ENCODE measurements at places on chromosomes 6 and 20.

GRCh38 chr20:64099880-64100565 lies 7.3 kb downstream of the NPBWR2 start:
- DNase-seq = peak; percentile 96

- no peak for DNase-seq
Measured at GRCh38 chr6:54264581-54265272, 43.5 kb upstream of the TINAG start.

DNA sequence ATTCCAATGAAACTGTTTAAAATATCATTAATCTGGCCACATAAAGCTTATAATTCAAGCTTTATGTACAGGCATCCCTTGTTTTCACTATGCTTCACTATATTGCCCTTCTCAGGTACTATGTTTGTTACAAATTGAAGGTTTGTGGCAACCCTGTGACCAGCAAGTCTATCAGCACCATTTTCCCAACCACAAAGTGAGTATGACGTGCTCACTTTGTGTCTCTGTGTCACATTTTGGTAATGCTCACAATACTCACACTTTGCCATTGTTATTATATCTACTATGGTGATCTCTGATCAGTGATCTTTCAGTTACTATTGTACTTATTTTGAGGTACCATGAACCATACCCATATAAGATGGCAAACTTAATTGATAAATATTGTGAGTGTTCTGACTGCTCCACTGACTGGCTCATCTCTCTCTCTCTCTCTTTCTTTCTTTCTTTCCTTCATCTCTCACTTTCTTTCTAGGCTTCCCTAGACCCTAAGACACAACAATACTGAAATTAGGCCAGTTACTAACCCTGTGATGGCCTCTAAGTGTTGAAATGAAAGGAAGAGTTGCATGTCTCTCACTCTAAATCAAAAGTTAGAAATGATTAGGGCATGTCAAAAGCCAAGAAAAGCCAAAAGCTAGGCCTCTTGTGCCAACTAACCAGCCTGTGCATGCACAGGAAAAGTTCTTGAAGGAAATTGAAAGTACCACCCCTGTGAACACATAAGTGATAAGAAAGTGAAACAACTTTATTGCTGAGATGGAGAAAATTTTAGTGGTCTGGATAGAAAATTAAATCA lies 227.9 kb downstream of the BCAS1 start:
- DNase-seq = no peak

- no peak for DNase-seq
Measured at GRCh38 chr6:134249759-134250602, 67.9 kb downstream of the SGK1 start.

- no peak for DNase-seq
Measured at GRCh38 chr20:7459083-7459482, 481.2 kb downstream of the HAO1 start.

DNA sequence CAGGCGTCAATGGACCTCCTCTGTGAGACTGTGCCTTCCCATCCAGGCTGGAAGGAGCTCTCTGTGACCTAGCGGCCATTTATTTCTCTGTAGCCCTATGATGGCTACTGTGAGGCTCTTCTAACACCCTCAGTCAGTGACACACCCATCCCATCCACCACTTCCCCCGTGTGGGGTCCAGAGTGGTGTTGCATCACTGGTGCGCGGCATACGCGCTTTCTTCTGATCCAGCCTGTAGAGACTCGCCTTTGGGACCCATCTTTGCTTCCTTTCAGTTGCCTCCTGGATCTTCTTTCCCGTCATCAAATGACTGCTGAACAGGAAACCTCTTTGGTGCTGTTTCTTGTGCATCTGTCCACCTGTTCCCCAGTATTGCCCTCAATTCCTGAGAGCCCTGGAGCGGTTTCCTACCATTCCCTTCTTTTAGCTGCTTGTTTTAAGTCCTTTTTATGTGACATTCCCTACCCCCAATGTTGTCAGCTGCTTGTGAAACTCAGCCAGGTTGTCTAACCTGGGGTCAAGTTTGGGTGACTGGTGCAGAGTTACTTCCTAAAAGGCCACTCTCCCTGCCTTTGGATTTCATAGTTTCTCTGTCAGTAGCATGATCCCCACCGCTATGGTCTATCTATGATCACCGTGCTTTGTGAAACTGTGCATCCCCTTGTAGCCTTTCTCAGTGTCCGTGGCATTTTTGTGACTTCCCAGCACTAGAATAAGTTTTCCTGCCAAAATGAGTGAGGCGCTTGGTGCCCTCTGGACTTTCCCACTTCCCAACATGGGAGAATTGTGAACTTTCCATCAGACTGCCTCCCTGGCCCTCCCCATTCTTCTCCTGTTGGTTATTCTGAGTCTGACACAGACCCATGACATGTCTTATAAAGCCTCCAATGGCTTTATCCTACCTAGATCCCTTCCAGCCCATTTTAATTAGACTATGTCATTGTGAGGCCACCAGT lies 5.7 kb downstream of the PRR3 start:
- no peak for DNase-seq

- DNase-seq = no peak
Measured at GRCh38 chr20:62427172-62428001, at the start of gene RBBP8NL. RBBP8NL (minus strand) TSS chr20:62427539; CDS start chr20:62419647, 7,892 bp downstream.

GRCh38 chr6:144939921-144940320 lies 654.8 kb downstream of the UTRN start:
- no peak for DNase-seq

DNA sequence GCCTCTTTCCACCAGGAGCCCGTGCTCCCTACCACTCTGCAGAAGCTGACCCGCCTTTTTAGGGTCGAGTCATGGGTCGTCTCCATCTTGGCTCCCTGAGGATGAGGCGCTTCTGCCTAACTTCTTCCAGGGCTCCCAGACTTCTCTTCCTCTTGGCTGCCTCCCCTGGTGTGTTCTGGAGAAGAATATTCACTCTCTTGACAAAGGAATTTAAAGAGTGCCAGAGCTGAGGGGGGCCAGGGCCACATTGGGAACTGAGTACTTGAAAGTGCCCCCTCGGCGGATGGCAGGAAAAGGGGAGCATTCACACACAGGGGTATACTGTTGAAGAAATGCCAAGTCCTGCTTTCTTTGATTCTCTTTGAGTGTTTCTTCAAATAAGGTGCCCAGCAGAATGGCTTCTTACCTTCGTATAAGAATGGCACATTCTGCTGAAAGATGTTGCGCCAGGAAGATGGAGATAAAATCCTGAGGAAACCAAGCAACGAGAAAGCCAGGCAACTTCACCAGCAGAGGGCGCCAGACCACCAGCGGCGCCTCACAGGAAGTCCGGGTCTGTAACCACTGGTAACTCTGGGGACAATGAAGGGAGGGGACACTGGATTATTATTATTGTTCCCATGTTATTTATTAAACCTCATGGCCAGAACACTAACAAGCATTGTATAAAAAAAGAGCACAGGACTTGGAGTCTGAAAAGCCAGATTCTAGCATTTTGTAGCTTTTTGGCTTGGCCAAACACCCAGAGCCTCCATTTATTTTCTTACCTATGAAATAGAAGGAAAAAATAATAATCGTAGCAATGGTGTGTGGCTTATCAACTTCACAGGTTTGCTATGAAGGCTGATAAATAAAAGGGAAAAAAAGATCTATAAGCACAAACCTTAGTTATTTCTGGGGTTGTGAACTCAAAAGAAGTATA lies 176.7 kb downstream of the HACE1 start:
- DNase-seq = peak; percentile 19

DNA sequence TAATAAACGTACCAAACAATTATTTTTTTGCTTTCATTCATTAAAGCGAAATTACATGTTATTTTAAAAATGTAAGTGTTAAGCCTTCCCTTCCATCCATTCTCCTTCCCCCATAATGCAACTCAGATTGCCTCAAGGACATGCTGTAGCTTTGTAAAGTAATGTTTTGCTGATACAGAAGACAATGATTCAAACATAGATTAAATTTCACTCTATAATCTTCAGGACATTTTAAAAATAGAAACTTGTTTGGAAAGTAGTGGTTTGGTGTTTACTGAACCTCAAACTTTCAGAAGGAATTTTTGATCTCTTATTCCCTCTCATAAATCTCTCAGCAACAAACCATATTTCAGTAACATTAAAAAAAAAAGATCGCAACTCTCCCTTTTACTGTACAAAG lies 350.9 kb upstream of the HSF2 start:
- DNase-seq = no peak

DNA sequence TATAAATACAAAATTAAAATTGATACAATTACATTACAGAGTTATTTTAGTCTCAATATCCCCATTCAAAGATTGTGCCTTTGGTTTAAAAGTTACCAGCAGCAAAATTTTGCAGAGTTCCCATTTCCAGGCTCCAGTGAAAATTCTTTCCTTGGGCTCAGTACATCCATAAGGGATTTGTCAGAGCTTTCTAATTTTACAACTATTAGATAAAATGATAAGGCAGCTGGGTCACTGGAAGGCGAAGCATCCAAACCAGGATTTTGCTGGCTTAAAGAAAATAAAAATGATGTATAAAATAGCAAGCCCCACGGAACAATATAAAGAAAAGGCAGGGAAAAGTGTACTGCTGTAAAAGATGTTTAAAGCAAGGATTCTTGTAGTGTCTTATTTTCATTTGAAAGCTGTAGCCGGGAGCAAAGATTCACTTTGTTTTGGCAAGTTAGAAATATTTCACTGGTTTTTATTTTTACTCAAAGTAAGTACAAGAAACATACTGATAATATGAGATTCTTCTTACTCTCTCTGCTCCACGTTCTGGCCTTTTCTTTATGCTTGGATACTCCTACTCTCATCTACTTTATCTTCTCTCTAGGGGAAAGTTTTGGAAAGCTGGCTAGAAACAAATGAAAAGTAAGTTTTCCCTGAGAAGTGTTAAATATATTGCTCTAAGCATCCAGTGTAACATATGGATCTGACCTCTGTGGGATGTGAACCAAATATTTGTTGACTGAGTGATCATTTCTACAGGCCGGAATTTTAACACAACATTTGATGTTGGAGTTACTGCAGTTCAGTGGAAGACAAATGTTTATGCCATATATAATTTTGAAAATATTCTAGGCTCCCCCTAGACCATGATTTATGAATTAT lies 488.4 kb downstream of the PHF3 start:
- DNase-seq = no peak

GRCh38 chr6:33755070-33755869 lies 8.6 kb upstream of the IP6K3 start:
- DNase-seq = peak; percentile 78

GRCh38 chr6:33633084-33633461 lies 12.0 kb downstream of the ITPR3 start:
- DNase-seq = no peak

DNA sequence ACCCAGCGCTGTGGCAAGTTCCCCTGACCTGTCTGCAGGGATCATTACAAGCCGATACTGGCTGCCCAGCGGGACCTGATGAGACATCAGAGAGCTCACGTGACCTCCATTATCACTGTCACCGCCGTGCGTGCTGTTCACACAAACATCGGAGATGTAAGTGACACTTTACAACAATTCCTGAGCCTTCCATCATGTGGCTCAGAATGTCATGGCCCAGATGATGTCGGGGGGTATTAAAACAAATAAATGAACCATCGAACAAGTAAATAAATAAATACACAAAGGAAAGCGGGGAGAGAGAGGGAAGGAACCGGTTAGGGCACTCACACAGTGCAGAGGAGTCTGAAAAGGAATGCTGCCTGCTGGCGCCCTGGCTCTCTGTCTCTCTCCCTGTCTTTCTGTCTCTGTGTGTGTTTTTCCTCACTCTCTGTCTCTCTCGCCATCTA lies 195.1 kb downstream of the BMP7 start:
- DNase-seq = no peak

DNA sequence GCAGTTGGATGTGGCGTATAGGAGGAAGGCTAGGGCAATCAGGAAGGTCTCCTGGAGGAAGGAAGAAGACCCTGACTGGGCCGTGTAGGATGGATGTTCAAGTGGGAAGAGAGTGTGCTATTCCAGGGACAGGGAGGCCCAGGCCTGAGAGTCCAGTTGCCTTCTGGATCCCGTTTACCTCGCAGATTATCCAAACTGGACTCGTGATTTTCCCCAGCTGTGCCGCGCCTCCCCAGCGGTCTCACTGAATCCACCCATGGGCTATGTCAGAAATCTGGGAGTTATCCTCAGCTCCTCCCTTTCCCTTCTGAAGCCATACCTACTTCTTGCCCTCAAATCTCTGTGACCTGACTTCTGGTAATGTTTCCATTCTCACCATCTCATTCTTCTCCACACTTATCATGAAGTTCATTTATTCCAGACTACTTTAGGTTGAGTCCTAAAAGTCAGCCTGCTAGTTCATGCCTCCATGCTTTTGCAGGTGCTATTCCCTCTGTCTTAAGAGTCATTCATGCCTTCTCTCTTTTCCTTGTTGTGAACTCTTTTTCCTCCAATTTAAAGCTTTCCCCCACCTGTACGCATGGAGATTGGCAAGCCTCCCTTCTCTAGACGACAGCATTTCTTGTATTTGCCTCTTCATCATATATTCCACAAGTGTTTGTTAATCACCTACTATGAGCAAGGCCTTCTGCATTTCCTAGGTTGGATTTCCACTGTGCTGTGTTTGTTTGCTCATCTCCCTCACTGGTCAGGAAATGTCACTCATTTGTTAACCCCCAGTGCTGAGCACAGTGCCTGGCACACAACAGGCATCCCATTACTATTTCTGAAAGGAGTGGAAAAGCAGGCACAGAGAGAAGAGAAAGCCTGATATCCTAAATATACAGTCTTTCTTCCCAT lies 2.7 kb downstream of the SDCBP2 start:
- no peak for DNase-seq

GRCh38 chr6:37559501-37559900 lies 59.8 kb upstream of the CCDC167 start:
- no peak for DNase-seq

DNA sequence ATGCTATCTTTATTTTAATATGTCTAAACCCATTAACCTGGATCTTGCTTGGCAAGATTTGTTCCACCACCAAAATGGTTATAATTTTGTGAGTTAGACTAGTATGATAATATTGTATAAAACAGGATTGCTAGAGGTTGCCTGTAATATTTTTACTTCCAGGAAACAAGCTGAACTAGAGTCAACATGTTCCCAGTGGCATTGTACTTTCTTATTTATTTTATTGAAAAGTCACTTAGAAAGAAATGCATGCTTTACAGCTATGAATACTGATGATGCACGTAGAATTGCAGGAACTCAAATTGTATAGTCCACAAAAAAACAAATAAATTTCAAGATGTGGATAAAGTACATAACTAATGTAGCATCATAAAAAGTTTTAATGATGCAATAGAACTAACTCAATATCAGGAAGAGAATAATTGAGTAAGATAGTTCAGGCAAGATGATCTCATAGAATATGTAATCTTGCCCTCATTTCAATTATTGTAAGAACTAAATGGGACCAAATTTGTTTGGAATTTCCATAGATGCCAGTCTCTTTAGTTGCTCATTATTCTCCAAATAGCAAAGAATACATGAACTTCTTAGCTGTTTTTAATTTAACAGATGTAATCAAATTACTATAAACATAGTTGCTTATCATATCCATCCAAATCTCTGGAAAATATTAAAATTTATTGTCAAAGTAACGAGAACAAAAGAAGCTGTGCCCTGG lies 451.8 kb downstream of the COL12A1 start:
- DNase-seq = no peak

DNA sequence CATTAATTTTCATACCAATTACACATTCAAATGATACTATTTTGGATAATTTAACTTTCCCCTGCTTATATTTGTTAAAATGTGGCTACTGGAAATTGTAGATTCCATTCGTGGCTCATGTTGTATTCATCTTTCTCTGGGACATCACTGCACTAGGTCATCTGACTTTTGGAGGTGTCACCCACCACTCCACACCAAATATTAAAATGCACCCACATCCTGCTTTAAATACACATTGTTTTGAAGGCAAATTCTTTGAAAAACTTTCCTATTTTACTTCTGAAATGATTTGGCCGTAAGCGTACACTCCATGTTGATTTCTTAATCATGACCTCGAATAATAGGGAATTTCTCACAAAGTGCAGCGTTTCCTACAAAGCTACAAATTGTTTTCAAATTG lies 8.7 kb upstream of the RBM38 start:
- no peak for DNase-seq

GRCh38 chr20:52001999-52002666 lies 189.4 kb downstream of the ZFP64 start:
- DNase-seq = peak; percentile 11

Data from NCI-H2171 (cell line).